ENCODE measurements at places on chromosomes 7 and 10. TPM values are rescaled to one million over a fixed set of nuclear protein-coding genes. Genes with fewer than 3 reads are reported as not detected.
A peak's percentile ranks its signal among the peaks of the same experiment; 100 is the strongest.

The TFPI2 gene
- total RNA-seq = not detected

- DNase-seq = no peak
Measured at GRCh38 chr7:51265066-51265907, 51.3 kb downstream of the COBL start.

- no peak for DNase-seq
Measured at GRCh38 chr7:100942045-100942774, 7.1 kb upstream of the MUC3A start.

GRCh38 chr7:50341724-50342123, 37.2 kb downstream of the IKZF1 start:
- DNase-seq = no peak

The TDRD1 gene
- total RNA-seq = 0.04 TPM

DNA sequence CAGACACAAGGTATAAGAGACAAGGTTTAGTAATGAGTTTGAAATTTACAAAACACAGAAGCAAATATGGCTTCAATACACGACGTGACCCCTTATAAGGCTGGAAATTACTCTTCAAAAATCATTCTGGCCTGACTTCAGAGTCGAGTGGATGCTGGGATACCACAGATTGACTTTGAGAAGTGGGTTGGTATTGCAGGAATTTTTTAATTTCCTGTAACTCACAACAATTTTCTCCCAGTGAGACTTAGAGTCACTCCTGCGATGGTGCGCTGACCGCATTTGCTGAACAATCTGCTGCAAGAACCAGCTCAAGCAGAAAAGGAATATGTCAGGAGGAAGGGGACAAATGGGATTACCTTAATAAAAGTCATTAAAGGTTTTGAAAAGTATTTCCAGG, 132.1 kb downstream of the EMX2 start:
- no peak for DNase-seq

DNA sequence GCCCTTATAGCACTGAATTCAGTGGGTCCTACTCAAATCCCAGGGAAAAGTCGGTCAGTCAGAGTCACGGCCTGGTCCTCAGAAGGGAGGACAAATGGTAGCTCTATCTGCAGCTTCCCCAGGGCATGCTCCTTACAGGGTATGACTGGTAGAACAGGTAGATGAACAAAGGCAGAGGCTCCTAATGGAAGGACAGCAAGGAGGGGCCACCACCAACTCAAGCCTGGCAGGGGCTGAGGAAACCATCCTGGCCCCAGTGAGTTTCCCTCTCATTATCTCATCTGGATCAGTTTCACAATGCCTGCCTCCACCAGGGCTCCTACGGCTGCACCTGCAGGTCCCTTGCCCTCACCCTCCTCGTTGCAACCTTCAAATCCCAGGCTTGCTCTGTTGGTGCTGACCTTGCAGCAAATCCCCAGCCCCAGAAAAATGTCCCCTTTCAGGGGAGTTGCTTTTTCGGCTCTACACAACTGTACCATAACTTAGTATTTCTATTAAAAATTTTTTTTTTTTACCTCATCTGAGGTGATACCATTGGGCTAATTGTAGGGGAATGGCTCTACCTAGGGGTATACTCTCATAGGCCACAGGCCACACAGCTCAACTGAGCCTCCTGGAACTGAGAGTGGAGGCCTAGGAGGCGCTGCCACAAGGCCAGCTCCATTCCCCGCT, 2.4 kb upstream of the MYO1G start:
- no peak for DNase-seq

DNA sequence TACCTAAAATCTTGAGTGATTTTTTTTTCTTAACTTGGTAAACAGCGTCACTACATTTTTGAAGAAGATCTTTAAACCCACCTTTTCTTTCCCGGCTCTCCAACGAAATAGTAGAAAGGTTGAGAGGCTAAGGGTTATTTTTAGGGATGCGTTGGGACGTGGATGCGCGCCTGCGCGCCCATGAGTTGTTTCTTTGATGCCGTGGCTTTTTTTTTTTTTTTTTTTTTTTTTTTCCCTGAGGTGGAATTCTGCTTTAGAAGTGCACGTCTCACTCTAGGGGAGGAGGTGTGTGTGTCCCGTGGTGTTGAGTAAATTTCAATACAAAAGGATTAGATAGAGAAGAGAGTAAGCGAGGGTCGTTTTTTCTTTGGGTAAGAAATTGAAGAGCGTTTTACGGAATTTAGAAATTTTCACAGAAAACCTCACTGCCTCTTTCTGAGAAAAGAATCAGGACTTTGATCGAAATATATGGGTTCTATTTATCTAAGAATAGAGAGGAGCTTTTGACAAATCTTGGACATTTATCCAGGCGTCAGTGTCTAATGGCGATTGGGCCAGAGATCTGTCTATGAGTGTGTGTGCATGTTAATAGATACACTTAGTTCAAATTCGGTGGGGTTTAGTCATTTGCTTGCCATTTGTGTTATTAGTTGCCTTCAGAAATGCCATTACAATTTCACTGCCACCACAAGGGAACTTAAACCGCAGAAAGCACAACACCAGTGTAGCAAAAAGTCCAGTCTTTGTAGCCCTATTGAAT, 1.2 kb upstream of the SP8 start:
- DNase-seq = no peak

DNA sequence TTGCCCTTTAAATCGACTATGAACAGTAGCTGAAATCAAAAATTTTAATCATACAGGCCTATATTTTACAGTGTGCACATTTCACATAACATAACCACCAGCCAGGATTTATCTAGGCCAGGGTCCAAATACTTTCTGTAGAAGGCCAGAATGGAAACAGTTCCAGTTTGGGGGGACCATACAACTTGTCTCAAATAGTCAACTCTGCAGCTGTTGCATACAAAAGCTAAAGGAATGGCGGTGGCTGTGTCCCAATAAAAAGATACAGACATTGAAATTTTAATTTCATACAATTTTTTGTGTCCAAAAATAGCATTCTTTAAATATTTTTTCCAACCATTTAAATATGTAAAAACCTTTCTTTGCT, 742 bp upstream of the TYSND1 start:
- no peak for DNase-seq

The GLI3 gene
- 0.12 TPM for total RNA-seq

DNA sequence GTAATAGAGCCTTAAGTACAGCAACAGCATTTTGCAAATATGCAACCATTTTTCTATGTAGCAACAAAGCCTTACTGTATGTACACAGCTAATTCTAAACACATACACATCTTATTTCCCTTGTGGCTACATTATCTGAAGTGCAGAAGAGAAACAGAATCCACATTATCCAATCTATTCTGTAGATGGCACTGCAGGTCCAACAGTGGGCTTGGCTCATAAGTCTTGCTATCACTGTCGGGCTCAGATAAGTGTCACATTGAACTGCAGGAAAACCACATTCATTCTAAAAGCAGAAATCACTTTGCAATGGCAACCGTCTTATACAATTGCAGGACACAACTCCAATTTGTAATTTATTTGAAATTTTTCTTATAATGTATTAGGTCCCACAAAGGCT, 109.8 kb upstream of the NOBOX start:
- no peak for DNase-seq

DNA sequence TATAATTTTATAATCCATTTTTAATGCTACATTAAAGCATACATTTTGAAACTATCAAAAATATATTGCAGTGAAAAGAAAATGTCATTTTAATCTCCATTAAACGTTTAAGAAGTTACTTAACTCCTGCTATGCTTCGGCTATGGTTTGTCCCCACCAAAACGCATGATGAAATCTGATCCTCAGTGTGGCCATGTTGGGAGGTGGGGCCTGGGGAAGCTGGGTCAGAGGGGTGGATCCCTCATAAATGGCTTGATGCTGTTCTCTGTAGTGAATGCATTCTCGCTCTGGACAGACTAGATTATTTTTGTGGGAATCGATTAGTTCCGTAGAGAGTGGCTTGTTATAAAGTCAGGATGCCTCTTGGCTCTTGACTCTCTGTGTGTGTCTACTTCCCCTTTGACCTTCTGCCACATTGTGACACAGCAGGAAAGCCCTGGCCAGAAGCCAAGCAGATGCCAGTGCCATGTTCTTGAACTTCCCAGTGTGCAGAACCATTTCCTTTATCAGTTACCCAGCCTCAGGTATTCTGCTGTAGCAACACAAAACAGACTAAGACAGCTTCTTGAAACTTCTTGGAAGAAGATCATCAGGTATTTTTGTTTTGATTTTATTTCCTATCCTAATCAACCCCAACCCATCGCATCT, 77.8 kb downstream of the TCERG1L start:
- no peak for DNase-seq

DNA sequence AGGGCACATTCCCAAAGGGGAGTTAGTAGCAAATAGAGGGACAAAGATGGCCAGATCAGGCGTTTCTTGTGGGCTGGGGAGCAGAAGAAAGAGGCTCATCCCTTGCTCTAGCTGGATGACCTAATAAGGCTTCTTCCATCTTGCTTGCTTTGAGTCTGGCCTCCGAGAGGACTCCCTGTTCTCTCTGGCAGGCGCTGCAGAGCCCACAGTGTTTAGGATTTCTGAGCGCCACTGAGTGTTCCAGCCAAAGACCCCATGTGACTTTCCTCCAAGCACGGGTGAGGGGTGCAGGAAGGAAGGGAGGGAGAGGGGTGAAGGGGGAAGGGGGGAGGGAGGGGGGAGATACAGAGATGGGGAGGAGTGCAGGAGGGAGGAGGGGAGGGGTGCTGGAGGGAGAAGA, 203.8 kb upstream of the SVIL start:
- DNase-seq = no peak

DNA sequence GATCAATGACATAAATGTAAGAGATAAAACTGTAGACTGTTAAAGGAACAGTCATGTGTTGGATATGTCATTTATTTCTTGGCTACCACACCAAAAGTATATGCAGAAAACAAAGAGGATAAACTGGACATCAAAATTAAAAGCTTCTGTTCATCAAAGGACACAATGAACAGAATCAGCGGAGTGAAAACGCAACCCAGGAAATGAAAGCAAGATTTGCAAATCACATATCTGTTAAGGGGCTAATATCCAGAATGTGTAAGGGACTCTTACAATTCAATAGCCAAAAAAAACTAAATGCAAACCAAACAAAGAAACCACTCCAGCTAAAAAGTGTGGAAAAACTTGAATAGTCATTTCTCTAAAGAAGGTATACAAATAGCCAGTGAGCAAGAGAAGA, 164.3 kb downstream of the ZMYND11 start:
- DNase-seq = no peak

The SFRP5 gene
- total RNA-seq = not detected

- DNase-seq = no peak
Measured at GRCh38 chr10:47383261-47384147, 589 bp downstream of the ZNF488 start.

The SCART1 gene
- total RNA-seq = 4.5 TPM

DNA sequence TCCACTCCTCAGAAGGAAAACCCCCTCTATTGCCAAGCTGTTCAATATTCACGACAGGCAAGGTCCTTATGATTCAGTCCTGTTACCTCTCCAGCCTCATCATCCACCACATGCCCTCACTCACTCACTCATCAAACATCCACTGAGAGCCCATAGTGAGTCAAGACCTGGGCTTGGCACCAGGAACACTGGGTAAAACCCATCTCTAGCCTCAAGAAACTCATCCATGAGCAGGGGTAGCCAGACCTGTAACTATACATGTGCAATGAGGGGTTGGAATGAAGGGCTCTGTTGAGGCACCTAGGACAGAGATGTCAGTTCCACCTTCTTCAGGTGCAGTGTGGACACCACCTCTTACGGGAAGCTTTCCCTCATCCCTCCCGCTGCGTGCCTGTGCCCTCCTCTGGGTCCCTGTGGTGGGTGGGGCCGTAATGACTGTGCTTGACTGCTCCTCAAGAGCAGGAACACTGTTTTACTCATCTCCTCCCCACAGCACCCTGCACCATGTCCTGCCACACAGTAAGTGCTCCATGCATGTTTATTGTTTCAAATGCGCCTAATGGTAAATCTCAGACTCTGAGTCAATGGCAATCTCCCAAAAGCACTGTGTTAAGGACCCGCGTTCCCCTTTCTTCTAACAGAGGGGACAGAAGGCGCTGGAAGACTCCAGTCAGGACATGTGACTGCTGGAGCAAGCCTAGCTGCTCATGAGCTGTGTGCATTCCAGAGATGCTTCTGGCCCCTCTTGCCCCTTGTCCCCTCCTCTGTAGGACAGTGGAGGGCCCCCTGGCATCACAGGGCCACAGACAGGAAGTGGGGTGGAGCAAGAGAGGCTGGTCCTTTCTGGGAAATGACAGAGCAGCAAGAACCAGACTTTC, 95.4 kb downstream of the HIPK2 start:
- DNase-seq = peak; percentile 27

The ALOX5 gene
- 9.0 TPM for total RNA-seq

The PARG gene
- total RNA-seq = 35.0 TPM

The GSDME gene
- 2.1 TPM for total RNA-seq

- DNase-seq = no peak
Measured at GRCh38 chr7:122528879-122529481, 169.9 kb downstream of the RNF133 start.

DNA sequence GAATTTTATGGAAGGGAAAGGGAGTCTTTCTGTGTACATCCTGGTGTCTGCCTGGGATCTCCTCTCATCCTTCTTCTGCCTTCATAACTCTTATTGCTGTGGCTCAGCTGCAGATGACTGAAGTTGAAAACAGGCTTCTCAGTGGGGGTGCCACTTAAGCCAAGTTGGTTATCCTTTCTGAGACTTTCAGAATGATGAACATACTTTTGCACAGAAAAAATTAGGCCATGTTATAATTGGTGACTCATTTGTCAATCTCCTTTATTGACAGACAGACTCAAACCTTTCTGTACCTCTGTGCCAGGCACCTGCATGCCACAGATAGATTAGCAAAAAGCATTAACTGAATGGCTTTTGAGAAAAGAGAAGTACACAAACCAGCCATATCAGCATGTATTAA, 430.3 kb downstream of the SORCS1 start:
- DNase-seq = no peak

- peak; percentile 63 for DNase-seq
Measured at GRCh38 chr7:116173051-116174028, 37.0 kb upstream of the TES start.

Measured in activated CD4-positive, alpha-beta T cell treated with anti-CD3 and anti-CD28 coated beads, Interleukin-2, amount 10 ng/mL, durations not matched to agents 7 days and 5 days (primary cell).